ENCODE measurements at places on chromosomes 4 and X. TPM values are rescaled to one million over a fixed set of nuclear protein-coding genes. Genes with fewer than 3 reads are reported as not detected.

The SHISA3 gene
- total RNA-seq = 0.69 TPM

The TREX2 gene
- total RNA-seq = 0.19 TPM

The BBS12 gene
- total RNA-seq = 0.60 TPM

The GPM6B gene
- total RNA-seq = 0.60 TPM

GRCh38 chr4:94454405-94454804 lies 2.7 kb downstream of the PDLIM5 start:
- no peak for DNase-seq

GRCh38 chr4:5019274-5019673 lies at the start of gene CYTL1:
TSS of gene CYTL1 (minus strand) at chr4:5019458. CDS start at chr4:5019445, 13 bp downstream.
- no peak for DNase-seq

DNA sequence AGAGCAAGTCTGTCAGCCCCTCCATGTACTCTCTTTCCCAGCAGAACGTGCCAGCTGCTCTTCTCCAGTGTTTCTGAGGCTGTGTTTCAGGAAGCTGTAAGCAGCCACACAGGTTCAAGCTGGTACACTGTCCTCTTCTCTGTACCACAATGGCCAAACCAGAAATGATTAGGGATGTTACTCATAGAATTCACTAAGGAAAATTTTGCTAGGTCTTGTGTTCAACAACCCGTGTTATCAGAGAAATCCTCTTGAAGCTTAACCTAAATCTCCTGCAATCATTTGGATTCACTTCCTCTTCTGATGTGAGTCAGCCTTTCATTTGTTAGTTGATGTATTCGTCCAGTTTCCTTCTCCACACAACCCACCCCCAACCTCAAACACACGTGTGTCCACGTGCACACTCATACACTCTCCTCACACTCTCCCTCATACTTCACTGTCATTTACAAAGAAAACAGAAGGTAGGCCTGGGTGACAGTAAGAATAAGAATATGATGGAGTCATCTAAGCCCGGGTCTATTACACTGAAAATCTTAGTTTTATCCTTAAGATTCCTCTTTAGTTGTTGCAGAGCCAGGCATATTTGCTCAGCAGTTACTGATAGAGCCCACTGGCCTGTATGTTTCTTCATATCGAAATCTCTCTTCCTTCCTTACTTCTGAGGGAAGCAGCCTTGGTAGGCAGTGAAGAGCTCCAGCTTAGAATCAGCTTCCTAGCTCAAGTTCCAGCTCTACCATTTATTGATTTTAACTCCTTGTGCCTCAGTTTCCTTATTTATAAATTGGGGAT lies 63.4 kb downstream of the DCUN1D4 start:
- DNase-seq = no peak

GRCh38 chr4:142528433-142528832 lies 317.7 kb downstream of the INPP4B start:
- no peak for DNase-seq

DNA sequence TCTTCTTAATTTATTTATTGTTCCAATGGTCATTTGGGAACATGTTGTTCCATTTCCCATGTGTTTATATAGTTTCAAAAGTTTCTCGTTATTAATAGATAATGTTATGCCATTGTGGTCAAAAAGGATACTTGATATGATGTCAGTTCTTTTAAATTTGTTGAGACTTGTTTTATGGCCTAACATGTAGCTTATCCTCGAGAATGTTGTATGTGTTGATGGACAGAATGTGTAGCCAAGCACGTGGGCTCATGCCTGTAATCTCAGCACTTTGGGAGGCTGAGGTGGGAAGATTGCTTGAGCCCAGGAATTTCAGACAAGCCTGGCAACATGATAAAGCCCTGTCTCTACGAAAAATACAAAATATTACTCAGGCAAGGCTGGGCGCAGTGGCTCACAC lies 168.5 kb upstream of the USP38 start:
- DNase-seq = no peak

GRCh38 chrX:3501833-3502535 lies 155.5 kb upstream of the MXRA5 start:
- no peak for DNase-seq

- DNase-seq = no peak
These were observed 389.7 kb downstream of the GPM6A start for GRCh38 chr4:175422331-175422730.

DNA sequence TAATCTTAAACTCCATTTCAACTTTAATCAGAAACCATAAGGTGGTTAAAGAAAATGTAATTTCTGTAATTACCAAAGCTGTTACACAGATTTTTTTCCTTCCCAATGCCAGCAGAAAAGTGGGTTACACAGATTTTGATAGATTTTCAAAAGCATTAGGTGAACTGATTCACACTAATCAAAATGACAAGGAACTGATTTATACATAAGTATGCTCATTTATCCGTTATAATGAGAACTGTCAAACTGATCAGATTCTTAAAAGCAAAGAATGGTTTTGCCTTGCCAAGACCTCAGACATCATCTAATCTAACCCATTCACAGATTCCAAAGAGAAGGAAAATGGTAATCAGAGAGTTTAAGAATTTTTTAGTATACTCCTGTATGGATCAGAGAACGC lies 5.2 kb downstream of the UGDH start:
- DNase-seq = no peak

DNA sequence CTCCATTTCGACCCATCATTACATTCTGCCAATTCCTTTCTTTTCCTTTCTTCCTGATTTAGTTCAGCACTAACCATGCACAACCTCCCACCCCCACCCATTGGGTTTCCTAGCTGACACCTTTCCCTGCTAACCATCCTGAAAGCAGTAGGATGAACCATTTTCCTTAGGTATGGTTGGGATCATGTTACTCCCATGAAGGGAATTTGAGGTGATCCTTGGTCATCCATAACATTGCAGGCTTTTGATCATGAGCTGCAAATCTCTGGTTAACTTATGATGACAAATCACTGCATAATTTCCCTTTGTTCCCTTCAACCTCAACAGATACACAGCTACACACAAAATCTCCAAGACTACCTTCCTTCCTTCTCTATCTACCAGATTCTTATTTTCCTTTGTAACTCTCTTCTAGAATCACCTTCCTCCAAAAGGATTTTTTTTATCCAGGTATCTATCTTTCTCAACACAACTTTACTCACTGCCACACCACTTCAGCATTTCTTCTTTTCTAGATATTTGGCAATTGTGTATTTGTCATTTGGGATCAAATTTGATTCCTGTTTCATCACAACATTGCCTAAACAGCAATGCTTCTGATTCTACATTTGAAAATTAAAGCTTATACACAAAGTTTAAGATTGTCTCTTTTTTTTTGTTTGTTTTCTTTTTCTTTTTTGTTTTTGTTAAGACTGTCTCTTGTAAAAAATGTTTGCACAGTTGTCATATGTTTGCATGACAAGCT lies 145.1 kb downstream of the RBM47 start:
- DNase-seq = no peak

DNA sequence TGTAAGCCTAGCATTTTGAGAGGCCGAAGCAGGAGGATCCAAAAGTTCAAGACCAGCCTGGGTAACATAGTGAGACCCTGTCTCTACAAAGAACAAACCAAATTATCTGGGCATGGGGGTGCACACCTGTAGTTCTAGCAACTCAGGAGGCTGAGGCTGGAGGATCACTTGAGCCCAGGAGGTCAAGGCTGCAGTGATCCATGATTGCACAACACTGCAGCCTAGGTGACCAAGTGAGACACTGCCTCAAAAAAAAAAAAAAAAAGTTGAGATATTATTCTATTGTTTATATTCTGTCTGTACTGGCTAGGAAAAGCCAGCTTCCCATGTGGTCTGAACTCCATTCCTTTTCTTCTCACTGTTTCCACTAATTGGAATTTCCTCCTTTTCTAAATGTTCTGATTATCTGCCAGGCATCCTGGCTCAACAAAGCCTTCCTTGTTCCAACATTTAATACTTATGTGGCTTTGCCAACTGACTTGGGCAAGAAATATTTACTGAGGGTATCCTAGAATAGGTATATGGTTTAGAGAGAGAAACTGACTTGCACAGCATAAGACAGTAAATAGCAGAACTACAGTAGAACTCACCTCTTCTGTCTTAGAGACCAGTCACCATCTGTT lies 175.2 kb upstream of the ADAMTS3 start:
- no peak for DNase-seq
